ENCODE measurements at places on chromosomes 5 and 9.

- no peak for DNase-seq
These were observed 275.0 kb upstream of the MVB12B start for GRCh38 chr9:126051446-126052130.

- DNase-seq: no peak
These were observed 146.4 kb downstream of the GRIA1 start for GRCh38 chr5:153636670-153637451.

DNA sequence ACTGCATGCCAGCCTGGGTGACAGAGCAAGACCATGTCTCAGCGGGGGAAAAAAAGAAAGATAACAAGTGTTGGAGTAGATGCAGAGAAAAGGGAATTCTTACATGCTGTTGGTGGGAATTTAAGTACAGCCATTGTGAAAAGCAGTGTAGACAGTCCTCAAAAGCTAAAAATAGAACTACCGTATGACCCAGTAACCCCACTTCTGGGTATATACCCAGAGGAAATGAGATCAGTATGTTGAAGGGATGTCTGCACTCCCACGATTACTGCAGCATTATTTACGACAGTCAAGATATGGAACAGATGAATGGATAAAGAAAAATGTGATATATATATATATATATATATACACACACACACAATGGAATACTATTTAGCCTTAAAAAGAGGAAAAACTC is 225.3 kb upstream of the SLC24A2 start:
- no peak for DNase-seq

GRCh38 chr9:104784098-104784497 is 20.2 kb downstream of the NIPSNAP3B start:
- no peak for DNase-seq

DNA sequence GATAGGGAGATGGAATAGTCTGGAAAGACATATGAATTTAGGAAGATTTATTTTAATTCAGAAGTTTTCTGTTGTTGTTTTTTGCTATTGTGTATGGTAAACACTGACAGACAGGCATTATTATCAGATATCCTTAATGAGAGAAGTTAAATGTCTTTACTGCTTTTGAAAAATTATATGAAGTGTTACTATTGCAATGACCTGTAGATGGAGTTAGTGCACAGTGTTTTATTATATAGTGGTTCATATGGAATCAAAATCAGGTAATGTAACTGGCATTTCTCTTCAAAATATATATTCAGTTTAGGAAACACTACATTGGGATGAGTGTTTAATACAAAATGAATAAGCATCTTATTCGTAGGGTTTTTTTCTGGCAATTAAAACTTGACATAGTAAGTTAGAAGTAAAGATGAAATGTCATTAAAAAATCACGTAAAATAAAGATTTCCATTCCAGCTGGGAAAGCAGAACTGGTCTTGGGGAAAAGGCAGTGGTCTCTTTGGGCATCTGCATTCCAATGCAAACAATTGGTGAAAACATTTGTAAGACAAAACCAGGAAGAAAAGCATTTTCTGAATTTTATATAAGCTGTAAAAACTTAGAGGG is 3.9 kb downstream of the GABRA1 start:
- peak; percentile 3 for DNase-seq

GRCh38 chr9:35945341-35946018 is 12.5 kb downstream of the OR2S2 start:
- DNase-seq: peak; percentile 75

DNA sequence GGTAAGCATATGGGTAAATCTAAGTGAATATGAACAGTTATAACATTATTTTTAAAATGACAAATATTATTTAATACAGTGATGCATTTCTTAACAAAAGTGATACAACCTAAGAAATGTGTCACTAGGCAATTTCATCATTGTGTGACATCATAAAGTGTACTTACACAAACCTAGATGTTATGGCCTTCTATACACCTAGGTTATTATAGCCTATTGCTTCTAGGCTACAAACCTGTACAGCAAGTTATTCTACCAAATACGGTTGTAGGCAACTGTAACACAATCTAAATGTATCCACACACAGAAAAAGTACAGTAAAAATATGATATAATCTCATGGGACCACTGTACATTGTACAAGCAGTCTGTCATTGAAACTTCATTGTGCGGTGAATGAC is 48.3 kb downstream of the STRBP start:
- DNase-seq: no peak
